B cell (primary cell): ENCODE measurements at places on chromosomes 4 and X. TPM values are rescaled to one million over a fixed set of nuclear protein-coding genes. Genes with fewer than 3 reads are reported as not detected.

CNKSR2 gene
- total RNA-seq, result 18.8 and 22.5 TPM in 2 replicates

DNA sequence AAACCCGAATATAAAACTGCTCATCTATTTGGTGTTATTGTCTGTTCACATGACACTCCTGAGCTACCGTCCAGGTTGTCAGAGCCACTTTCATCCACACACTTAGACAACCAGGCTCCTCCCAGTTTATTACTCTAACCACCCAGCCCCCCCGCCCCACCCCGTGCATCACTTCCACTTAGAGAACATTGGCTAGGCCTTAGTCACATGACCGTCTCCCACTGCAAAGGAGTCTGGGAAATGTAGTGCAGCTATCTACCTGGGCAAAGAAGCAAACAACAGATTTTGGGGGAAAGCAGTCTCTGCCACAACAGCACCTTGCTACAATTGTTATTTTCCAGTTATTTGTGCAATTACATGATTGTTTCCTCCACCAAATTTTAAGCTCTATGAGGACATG lies 57.6 kb upstream of the RBPJ start:
- peak; percentile 6 for DNase-seq
- no peak overlapping the region for H3K27ac ChIP-seq
- H3K36me3 ChIP-seq, result no peaks in the 10 kb centered on the region
- H3K4me3 ChIP-seq, result no peak overlapping the region

- peaks cover 23% of the 10 kb centered on the region for H3K4me1 ChIP-seq
- no peaks in the 10 kb centered on the region for H3K27me3 ChIP-seq
- no peak for DNase-seq
- peaks cover 28% of the 10 kb centered on the region for H3K36me3 ChIP-seq
- no peak overlapping the region for H3K27ac ChIP-seq
Observed at GRCh38 chr4:2259541-2260343, 2.2 kb downstream of the MXD4 start.

DNA sequence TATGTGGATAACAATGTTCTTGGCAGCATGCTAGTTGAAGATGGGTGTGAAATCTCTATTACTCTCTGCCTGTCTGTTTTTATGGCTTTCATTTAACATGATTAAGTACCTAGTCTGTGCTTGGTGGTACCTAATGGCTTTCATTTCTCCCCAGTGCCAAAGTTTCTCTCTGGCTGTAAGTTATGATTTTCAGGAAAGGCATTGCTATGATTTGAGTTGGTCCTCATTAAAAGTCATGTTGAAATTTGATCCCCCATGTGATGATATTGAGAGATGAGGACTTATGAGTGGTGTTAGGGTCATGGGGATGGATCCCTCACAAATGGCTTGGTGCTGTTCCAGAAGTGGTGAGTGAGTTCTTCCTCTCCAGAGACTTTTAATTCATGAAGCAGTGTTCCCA lies 162.4 kb upstream of the IL15 start:
- H3K27ac ChIP-seq, result no peak overlapping the region
- H3K36me3 ChIP-seq, result no peaks in the 10 kb centered on the region

DCHS2 gene
- total RNA-seq, result 0.02 and 0.27 TPM in 2 replicates

DNA sequence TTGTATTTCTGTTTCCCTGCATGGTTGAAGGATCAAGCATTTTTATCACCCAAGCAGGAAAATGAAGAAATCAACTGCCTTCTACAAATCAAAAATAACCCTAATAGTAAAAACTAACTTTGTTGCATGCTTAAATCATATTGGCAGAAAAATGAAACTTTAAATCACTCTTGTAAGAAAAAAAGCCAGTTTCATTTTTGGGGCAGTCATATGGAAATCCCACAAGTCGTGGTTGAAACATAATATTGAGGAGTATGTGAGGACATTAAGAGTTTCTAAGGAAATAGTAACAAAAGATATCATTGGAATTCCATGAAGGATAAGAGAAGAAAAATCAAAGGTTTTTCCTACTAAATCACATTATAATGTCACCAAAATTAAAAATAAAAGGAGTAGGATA lies 8.4 kb downstream of the TEC start:
- no peak for DNase-seq
- no peaks in the 10 kb centered on the region for H3K36me3 ChIP-seq
- H3K4me3 ChIP-seq, result no peak overlapping the region
- H3K27ac ChIP-seq, result no peak overlapping the region
- no peaks in the 10 kb centered on the region for H3K27me3 ChIP-seq
- H3K4me1 ChIP-seq, result peaks cover 11% of the 10 kb centered on the region

- no peak for DNase-seq
- H3K27ac ChIP-seq, result no peak overlapping the region
- peaks cover 9% of the 10 kb centered on the region for H3K4me1 ChIP-seq
- H3K4me3 ChIP-seq, result no peak overlapping the region
- H3K36me3 ChIP-seq, result no peaks in the 10 kb centered on the region
- no peaks in the 10 kb centered on the region for H3K27me3 ChIP-seq
Observed at GRCh38 chrX:19814240-19814639, 73.2 kb downstream of the SH3KBP1 start.

- no peaks in the 10 kb centered on the region for H3K27me3 ChIP-seq
- no peak for DNase-seq
- H3K27ac ChIP-seq, result no peak overlapping the region
- H3K4me3 ChIP-seq, result no peak overlapping the region
- H3K4me1 ChIP-seq, result no peaks in the 10 kb centered on the region
Observed at GRCh38 chr4:110851989-110852388, 229.1 kb upstream of the PITX2 start.

- peak overlapping the region; percentile 52 for H3K27ac ChIP-seq
- peaks cover 50% of the 10 kb centered on the region for H3K4me1 ChIP-seq
- H3K36me3 ChIP-seq, result peaks cover 32% of the 10 kb centered on the region
- DNase-seq, result no peak
- H3K4me3 ChIP-seq, result no peak overlapping the region
Observed at GRCh38 chrX:12874581-12874980, 7.7 kb downstream of the TLR7 start.

- no peaks in the 10 kb centered on the region for H3K4me1 ChIP-seq
- H3K4me3 ChIP-seq, result no peak overlapping the region
- no peak overlapping the region for H3K27ac ChIP-seq
- DNase-seq, result no peak
- H3K36me3 ChIP-seq, result no peaks in the 10 kb centered on the region
Observed at GRCh38 chr4:27966664-27967063, 1106.0 kb downstream of the STIM2 start.

DNA sequence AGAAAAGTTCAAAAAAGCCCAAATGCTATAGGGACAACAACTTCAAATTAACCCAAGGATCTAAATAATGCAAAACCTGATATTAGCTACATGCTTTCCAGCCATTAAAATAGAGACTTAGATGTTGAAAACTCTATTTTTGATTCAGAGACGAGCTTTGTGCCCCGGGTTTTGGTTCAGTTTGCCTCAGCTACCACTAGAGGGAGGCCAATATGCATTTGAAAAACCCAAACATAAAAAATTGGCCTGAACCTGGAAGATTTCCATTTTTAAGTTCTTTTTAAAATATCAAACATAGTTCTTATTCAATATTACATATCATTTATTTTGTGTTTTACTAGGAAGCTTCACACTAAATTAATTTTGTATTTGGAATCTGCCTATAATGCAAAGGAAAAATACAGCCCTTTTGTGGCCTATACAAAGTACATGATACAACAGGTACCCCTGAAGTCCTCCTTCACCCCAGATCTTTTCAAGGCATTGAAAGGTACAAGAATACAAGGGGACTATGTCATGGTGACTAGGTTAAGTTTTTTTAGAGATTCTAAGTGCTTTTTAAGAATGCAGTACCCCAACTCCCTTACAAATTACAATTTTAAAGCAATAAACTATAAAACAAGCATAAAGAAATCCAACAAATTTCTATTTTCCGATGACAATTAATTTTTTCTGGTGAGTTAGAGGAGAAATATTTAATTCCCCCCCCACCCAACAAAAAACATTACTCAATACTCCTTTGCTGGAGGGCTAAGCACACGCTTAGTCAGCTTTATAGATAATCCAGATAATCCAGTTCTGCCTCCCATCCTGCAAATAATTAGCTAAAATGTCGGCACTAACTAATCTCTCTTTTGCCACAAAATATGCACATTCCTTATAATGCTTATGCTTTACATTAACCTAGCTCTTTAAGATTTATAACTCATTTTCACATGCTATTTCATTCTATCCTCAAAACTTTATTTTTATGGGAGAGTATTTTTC lies 97.7 kb upstream of the PTPN13 start:
- H3K4me3 ChIP-seq, result no peak overlapping the region
- no peaks in the 10 kb centered on the region for H3K36me3 ChIP-seq
- H3K4me1 ChIP-seq, result no peaks in the 10 kb centered on the region
- DNase-seq, result peak; percentile 44
- H3K27me3 ChIP-seq, result no peaks in the 10 kb centered on the region

MAGEA11 gene
- not detected in 2 replicates for total RNA-seq

DNA sequence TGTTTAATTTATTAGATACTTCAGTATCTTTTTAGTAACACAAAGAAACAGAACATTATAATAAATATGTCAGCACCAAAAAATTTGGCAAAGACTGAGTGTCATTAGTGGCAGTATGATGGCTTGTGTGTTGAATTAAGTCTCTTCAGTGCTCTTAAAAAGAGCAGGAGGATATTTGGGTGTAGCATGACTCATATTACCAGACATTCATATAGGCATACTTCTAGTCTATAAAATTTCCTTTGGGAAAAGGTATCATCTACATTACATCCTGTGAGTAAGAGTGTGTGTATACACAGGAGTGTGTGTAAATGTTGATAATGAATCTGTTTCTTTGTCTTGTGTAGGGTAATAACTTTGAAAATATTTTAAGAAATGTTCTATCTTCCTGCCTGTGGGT lies 135.7 kb downstream of the CNKSR2 start:
- H3K27ac ChIP-seq, result no peak overlapping the region
- H3K27me3 ChIP-seq, result no peaks in the 10 kb centered on the region
- H3K4me3 ChIP-seq, result no peak overlapping the region
- no peaks in the 10 kb centered on the region for H3K4me1 ChIP-seq
- H3K36me3 ChIP-seq, result no peaks in the 10 kb centered on the region
- DNase-seq, result no peak

DNA sequence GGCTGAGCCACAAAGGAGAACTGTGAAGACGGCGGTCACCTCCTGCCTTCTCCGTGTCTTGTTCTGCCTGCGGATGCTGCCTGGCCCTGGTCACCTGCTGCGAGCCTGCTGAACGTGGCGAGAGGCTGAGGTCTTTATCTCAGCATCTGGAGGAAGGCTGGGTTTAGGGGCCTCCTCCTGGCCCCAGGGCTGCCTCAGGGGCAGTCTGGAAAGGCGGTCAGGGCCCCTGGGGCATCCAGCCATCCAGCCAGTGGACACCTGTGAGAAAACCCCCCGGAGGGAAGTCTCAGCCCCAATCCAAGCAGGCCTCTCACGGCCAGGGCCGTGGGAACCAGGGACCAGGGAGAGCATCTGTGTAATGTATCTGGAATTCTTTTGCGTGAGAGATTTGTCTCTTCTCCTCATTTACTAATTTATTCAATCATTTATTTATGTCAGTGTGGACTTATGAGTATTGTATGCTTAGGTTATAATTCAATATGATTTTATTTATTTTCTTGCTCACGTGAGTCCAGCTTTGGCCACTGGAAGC lies 11.3 kb downstream of the PDE6B start:
- no peaks in the 10 kb centered on the region for H3K4me1 ChIP-seq
- H3K27ac ChIP-seq, result no peak overlapping the region
- DNase-seq, result no peak
- no peaks in the 10 kb centered on the region for H3K36me3 ChIP-seq

DNA sequence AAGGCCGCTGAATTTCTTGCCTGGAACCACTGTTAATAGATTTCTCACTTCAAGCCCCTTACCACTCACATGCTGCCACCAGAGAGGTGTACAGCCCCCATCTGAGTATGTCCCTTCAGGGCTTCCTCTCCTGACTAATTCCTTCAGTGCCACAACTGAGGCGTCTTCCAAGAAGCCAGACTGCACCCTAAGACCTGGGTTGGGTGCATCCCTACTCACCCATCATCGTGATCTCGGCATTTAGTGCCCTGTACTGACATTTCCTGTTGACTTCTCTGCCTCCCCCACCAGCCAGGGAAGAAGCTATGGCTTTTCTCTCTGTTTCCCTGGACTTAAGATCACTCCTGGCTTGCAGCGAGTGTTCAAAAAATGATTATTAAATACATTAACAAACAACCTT lies 40.4 kb upstream of the MAP3K15 start:
- H3K4me1 ChIP-seq, result no peaks in the 10 kb centered on the region
- DNase-seq, result no peak
- H3K27me3 ChIP-seq, result no peaks in the 10 kb centered on the region
- H3K27ac ChIP-seq, result no peak overlapping the region
- no peak overlapping the region for H3K4me3 ChIP-seq
- peaks cover 1% of the 10 kb centered on the region for H3K36me3 ChIP-seq

DNA sequence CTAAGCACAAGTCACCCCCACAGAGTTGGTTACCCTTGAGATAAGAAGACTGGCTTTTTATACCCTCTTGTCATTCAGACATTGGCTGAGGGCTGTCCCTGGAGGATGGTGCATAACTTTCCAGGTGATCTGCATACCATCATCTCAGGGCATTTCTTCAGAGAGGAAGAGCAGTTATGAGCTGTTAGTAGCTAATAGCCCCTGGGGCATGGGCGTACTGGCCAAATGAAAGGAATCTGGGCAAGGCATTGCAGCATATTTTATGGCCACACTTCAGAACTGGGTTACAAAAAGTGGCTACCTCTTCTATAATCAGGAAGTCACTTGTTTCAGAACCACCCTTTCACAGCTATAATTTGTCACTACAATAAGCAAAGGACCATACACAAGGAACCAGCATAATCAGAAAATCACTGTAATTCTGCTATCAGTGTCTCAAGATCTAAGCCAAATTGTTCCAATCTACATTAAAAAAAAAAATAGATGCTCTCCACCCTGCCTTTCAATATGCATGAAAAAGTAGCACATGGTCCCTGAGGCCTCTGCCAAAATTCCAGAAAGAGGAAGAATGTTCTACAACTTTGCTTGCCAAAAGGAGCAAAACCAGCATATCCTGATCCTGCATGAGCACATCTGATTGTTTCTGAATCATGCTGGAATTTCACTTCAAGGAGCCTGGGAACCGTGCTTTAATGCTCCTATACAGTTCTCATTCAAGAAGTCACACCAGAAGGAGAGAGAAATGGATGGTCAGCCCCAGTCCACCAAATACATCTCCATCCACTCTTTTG lies 92.0 kb downstream of the TMEM144 start:
- H3K4me3 ChIP-seq, result no peak overlapping the region
- DNase-seq, result no peak
- no peaks in the 10 kb centered on the region for H3K36me3 ChIP-seq
- no peaks in the 10 kb centered on the region for H3K27me3 ChIP-seq

- no peaks in the 10 kb centered on the region for H3K36me3 ChIP-seq
- H3K4me3 ChIP-seq, result no peak overlapping the region
- no peak for DNase-seq
- no peaks in the 10 kb centered on the region for H3K27me3 ChIP-seq
- H3K4me1 ChIP-seq, result no peaks in the 10 kb centered on the region
- no peak overlapping the region for H3K27ac ChIP-seq
Observed at GRCh38 chr4:10299601-10300000, 157.6 kb downstream of the ZNF518B start.

GRCh38 chr4:89619206-89619962 lies 217.6 kb downstream of the SNCA start:
- H3K4me1 ChIP-seq, result no peaks in the 10 kb centered on the region
- H3K4me3 ChIP-seq, result no peak overlapping the region
- no peaks in the 10 kb centered on the region for H3K36me3 ChIP-seq
- H3K27ac ChIP-seq, result no peak overlapping the region
- H3K27me3 ChIP-seq, result no peaks in the 10 kb centered on the region
- no peak for DNase-seq

BRS3 gene
- not detected in 2 replicates for total RNA-seq

SPANXB1 gene
- total RNA-seq, result not detected in 2 replicates

SOWAHD gene
- total RNA-seq, result 14.9 and 16.8 TPM in 2 replicates

- peaks cover 12% of the 10 kb centered on the region for H3K36me3 ChIP-seq
- no peak overlapping the region for H3K27ac ChIP-seq
- no peak for DNase-seq
Observed at GRCh38 chr4:113468165-113469022, 293.1 kb downstream of the CAMK2D start.

- no peak overlapping the region for H3K27ac ChIP-seq
- H3K27me3 ChIP-seq, result no peaks in the 10 kb centered on the region
- H3K4me1 ChIP-seq, result peaks cover 21% of the 10 kb centered on the region
- H3K36me3 ChIP-seq, result no peaks in the 10 kb centered on the region
Observed at GRCh38 chrX:154829926-154830442, 4.5 kb downstream of the SMIM9 start.
